CD4-positive, alpha-beta T cell treated with Interleukin-21 for 1 hour (primary cell): ENCODE measurements at places on chromosomes 4 and X.

GRCh38 chr4:11615601-11616000 lies 186.9 kb upstream of the HS3ST1 start:
- no peak for DNase-seq

- peak; percentile 1 for DNase-seq
These were observed 40.0 kb downstream of the RIPPLY1 start for GRCh38 chrX:106862972-106863688.

- DNase-seq: no peak
These were observed 28.3 kb downstream of the AREG start for GRCh38 chr4:74473155-74473811.

DNA sequence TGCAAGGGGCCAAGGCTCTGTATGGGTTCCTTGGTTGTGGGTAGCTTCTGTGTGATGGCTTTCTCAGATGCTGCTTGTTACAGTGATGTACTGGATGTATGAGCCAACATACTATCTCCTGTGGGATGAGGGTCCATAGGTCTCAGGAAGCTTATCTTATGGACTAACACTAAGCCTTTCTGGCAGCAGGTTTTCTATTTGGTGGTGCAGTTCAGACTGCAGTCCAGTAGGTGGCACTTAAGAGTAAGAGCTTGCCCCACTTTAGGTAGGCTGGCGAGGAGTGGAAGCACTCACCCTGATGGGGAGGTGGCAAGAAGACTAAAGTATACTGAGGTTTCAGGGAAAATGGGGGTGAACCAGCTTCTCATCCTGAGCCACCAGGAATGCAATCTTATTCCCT lies 306.7 kb upstream of the MAOA start:
- peak; percentile 41 for DNase-seq

GRCh38 chr4:145179281-145179860 lies 1.0 kb downstream of the OTUD4 start:
- DNase-seq: peak; percentile 85

- no peak for DNase-seq
These were observed 96.2 kb upstream of the ANK2 start for GRCh38 chr4:112953262-112953661.

- DNase-seq: peak; percentile 40
These were observed 5.4 kb upstream of the CXCR3 start for GRCh38 chrX:71623714-71624113.

DNA sequence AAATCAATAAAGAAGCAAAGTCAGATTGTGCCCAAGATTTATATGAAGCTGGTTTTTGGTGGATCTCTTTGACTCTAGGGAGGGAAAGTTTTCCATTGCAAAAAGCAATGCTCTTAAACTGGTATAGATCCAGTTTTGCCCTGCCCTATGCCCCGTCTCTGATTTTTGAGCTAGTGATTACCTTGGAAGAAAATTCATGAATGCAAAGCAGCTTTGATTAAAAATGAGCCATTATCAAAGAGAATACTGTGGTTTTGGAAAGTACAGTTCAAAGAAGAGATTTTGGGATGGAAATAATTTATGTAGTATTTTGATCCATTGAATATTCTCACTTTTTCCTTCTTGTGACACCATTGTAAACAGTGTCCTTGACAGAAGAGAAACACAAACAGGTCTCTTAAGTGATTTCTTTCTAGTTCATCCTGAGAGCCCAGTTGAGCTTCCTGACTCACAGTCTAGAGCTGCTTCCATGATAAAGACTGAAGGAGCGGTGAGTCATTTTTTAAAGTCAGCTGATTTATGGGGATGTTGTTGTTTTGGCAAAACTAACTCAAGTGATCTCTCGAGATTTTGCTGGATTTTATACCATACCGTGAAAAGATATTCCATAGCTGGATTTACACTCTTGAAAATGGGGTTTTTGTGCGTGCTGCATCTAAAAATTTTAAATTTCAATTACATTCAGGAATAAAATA lies 76.7 kb downstream of the AFF1 start:
- DNase-seq: no peak

DNA sequence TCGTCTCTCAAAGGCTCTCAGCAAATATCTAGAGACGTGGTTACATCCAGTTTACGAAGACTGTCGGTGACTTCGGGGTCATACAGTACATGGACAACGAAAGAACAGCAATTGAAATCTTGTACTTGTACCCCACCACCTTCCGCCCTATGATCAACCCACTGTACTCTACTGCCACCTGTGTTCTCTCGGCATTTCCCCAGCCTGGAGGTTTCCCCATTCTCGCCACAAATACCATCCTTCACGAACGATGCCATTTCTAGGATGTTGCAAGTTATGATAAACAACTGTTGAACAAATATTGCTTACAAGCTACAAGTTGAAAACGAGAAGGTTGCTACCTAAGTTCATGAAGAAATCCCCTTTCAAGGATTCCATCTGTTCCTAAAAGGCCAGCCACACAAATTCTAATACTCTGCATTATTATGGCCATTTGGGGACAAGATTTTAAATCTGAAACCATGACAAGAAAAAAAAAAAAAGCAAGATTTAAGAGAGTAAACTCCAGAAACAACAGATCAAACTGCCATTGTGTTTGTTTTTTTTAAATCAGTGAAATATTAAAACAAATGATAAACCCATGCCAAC lies 1.6 kb downstream of the APBB2 start:
- peak; percentile 10 for DNase-seq

DNA sequence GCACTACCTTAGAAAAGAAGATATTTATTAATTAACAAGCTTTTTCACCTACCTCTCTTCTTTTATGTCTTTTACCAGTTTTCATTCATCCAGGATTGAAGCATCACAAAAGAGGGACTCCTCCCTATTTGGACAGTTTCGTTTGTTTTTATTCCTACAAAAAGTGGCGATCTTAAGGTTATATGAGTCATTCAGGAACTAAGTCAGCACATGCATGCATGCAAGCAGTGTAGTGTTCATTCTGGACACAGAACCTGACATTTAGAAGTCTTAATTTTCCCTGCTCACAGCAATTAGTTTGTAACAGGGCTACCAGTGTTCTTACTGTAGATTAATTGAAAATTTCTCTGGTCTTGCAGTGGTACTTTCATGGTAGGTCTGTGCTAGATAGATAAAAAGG lies 47.9 kb upstream of the QRFPR start:
- no peak for DNase-seq

DNA sequence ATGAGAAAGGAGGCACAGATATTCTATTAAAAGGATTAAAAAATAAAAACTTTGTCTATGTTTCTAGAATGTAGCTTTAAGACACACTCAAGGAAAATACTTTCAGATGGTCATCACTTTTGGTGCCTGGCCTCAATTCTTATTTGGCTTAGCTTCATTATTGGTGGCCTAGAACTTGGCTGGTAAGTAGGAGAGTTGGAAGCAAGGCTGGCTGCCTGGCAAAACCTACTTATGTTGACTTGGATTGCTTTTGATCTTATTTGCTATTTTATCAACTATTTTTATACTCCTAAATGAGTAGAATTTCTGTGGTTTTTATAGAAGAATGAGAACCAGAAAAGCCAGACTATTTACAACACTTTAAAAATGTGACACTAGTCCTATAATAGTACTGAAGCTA lies 35.3 kb upstream of the JADE3 start:
- no peak for DNase-seq

DNA sequence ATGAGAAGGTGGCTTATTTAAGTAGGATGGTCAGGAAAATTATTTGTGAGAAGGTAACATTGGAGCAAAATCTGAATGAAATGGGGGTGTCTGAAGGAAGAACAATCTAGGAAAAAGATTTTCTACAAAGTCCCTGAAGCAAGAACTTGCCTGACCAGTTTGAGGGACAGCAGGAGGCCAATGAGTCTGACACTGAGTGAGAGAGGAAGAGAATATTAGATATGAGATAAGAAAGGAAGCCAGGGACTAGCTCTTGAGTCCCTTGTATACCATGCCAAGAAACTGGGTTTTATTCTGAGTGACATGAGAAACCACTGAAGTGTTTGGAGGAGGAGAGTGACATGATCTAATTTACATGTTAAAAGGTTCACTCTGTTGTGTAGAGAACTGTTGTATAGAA lies 1478.9 kb downstream of the RPA4 start:
- DNase-seq: no peak

DNA sequence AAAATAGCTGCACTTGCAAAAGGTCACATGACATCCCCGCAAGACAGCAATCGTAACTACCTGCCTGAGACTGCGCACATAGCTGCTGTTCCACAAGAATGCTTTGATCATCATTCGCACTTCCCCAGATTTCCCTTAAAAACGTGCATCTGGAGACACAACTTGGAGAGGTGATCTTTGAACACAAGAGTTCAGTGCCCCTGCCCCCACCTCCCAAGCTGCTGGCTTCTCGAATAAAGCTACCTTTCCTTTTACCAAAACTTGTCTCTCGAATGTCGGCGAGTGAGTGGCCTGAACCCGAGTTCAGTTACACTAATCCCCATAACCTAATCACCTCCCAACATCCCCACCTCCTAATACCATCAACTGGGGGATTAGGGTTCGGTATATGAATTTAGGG lies 14.4 kb upstream of the MRFAP1 start:
- DNase-seq: no peak

- DNase-seq: peak; percentile 61
These were observed 13.8 kb downstream of the CMC4 start for GRCh38 chrX:155056877-155057792.

GRCh38 chrX:7647831-7648230 lies 195.1 kb upstream of the VCX start:
- no peak for DNase-seq

DNA sequence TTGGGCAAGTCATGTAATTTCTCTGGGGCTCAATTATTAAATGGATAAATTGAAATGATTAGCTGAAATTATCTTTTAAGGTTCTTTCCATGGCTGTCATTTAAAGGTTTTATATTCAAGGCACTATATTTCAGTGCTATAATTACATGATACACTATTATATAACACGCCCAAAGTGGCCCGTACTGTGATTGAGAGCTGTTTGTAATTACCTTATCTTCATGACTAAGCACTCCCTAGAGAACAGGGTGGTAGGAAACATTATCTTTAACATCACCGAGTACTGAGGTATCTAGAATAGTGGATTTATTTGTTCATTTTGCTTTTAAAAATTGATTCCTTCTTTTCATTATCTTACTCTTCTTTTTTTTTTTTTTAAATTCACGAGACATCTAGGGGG lies 79.0 kb downstream of the DIAPH2 start:
- no peak for DNase-seq

DNA sequence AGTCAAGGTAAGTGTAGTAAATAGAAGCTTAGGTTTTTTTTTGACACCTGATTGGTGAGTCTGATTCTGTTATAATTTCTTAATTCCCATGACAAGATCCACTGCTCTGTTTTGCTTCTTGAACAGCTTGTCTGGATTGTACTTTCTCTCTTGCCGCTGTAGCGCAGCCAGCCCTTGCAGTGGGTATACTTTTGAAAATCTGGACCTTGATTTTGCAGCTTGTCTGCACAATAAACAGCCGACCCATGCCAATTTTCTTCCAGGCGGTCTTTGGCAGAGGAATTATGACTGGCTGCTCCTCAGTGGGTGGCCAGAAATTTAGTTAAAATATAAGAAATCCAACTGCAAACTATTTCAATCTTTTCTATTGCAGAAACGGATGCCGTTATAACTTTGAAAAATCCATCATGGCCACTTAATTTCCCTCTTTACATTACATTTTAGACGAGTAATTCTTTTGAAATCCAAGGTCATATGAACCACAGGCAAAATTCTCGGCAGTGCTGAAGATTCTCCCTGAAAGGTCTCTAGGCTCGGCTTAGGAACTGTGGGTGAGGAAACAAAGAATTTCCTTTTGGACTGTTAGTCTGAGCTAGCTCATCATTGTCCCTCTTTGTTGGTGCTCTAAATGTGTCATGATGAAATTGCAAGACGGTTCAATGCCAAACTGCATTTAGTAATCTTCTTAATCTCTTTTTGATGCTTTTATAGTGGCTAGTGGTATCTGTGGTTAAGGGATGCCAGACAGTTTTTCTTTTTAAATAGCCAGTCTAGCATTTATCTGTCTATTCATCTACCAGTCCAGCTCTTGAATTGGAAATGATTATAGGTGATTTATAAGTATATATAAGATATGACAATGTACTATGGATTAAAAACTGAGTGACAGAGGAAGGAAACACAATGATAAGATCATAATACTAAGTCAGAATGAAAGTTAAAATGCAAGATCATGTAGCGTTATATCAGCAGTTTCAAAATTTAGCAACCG lies 31.5 kb upstream of the PTTG2 start:
- DNase-seq: peak; percentile 13

GRCh38 chr4:47418147-47418546 lies 45.4 kb downstream of the COMMD8 start:
- DNase-seq: no peak

- DNase-seq: no peak
These were observed 128.2 kb downstream of the ASMT start for GRCh38 chrX:1743105-1743504.

DNA sequence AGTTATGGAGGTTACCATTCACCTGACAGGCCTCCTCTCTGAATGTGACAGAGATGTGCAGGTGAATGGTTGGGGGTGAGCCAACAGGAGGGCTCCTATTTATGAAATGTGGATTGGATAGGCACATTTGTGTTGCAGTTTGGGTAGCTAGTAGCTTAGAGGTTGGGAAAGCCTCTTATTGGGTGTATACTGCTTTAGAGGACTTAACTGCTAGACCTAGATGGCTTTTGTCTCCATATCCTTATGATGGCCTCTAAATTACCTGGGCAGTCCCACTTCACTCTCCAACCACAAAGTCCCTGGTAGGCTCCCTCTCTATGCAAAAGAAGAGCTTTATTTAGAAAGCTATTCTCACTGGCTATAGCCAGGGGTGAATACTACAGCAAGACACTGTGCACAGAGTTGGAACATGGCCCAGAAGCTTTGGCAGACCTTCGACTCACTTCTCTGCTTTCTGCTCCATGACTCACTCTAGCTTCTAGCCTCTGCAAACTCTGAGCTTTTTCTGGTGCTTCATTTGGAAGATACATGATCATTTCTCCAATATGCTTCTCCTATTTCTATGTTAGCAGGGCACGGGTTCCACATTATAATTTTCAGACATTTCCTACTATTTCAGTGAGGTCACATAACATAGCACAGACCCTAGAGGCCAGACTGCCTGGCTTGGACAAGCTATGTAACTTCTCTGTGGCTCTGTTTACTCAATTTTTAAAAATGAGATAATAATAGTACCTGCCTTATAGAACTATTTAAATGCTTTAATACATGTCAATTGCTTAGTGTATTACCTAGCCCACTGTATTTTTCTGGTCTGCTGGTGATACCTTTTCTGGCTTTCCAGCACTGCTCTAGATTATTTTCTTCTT lies 6.0 kb upstream of the VGLL1 start:
- DNase-seq: no peak

GRCh38 chrX:131330735-131331134 lies 41.6 kb upstream of the IGSF1 start:
- no peak for DNase-seq
